Naive thymus-derived CD8-positive, alpha-beta T cell (primary cell): ENCODE measurements at places on chromosomes 2 and 18.

DNA sequence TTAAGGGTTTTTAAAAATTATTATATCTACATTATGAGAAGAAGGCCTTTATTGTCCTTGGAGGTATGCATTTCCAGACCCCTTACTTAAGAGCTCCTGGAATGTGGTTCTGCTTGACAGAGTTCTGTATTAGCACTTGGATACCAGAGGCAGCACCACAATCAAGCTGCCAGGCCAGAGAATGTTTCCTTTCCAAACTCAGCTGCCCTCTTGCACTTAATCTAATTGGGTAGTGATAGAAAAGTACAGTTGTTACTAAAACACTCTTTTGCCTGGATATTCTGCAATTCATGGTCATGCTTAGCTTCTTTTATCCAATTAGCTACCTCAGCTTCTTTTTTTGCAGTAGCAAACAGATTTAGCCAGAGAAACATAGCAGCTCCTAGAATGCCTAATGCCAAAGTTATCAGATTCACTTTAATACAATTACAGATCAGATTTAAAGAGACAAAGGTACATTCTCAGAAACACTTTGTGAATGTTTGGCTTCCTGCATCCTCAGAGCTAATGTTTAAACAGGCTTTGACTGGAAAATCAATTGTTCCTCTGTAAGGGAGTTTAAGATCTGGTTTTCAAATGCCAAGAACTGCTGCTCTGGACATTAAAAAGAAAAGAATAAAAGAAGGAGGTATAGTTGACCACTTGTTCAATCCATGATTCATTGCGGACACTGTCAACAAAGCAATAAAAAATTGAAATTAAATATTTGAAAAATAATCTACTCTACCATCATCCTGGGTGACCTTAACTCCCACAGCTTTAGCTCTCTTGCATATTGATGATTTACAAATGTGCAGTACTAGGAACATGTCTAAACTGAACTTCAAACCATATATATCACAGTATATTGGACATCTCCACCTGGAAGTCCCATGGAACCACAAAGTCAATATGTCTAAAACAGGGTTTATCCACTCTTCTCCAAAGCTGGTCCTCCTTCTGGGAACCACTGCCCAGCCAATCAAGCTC lies 12.8 kb downstream of the NOSTRIN start:
- DNase-seq = no peak

DNA sequence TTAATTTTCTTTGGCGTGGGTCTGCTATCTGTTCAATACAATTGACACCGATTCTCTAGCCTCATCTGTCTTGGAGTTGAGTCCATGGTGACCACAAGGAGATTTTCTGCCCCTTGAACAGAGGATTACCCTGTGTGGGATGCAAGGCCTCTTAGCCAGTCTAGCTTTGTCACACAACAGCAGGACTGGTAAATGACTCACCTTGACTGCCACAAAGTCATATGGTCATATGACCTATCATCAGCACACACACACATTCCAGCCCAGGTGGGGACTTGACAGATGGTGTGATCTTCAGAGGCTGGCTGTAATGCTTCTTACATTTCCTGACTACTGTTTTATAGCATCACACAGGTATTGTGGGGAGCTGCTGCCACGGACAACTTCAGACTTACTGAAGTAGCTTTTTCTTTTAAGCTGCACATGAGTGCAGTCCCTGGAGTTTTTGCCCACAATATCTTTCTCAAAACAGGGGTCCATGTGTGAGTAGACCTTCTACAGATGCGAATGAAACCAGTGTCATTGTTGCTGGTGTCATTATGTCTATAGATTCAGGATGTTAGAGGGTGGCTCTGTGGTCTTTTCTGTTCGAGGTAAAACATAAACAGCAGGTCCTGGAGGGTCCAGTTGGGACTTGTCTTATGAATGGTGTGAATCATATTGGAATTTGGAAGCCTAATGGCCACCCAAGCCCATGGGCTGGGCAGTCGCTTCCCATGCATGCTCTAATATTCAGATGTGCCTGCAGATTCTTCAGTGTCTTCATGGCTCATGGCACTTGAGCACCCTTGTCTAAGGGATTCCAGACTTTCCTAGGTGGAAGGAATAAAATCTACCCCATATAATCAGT lies 18.6 kb upstream of the ACOXL start:
- DNase-seq = no peak

GRCh38 chr18:43078478-43079092 lies 36.9 kb downstream of the RIT2 start:
- DNase-seq = no peak

- no peak for DNase-seq
Observed at GRCh38 chr2:275466-275865, 10.7 kb downstream of the ACP1 start.

GRCh38 chr2:182666674-182667314 lies 49.3 kb upstream of the DNAJC10 start:
- no peak for DNase-seq
